ENCODE measurements at places on chromosomes 5 and 9. TPM values are rescaled to one million over a fixed set of nuclear protein-coding genes. Genes with fewer than 3 reads are reported as not detected.

- peak within 1 kb of the TSS; percentile 44 for H3K4me3 ChIP-seq
- peaks cover 29% of the 10 kb centered on the region for H3K27me3 ChIP-seq
- H3K36me3 ChIP-seq: no peaks in the 10 kb centered on the region
- DNase-seq: peak; percentile 36
Observed at GRCh38 chr5:38258319-38259061, at the start of gene EGFLAM. EGFLAM (plus strand) TSS chr5:38258559; CDS start chr5:38258755, 196 bp downstream.

GRCh38 chr5:94240993-94241651 is 377.3 kb downstream of the KIAA0825 start:
- H3K27ac ChIP-seq: peak overlapping the region; percentile 77
- no peaks in the 10 kb centered on the region for H3K27me3 ChIP-seq
- no peaks in the 10 kb centered on the region for H3K36me3 ChIP-seq
- DNase-seq: no peak
- peaks cover 61% of the 10 kb centered on the region for H3K4me1 ChIP-seq
- H3K4me3 ChIP-seq: no peak overlapping the region

DNA sequence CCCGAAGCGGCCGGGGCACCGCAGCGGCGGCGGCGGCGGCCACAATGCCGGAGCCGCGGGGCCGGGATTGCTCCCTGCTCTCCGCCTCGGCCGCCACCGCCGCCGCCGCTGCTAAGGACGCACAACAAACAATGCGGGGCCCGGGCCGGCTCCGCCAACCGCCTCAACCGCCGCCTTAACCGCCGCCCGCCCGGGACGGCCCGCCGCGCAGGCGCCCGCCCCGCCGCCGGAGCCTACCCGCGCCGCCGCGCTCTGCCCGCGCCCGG is 254 bp downstream of the STRBP start:
- H3K4me3 ChIP-seq: peak overlapping the region; percentile 67
- peaks cover 5% of the 10 kb centered on the region for H3K4me1 ChIP-seq
- H3K36me3 ChIP-seq: no peaks in the 10 kb centered on the region
- no peak overlapping the region for H3K27ac ChIP-seq
- peaks cover 10% of the 10 kb centered on the region for H3K27me3 ChIP-seq

DNA sequence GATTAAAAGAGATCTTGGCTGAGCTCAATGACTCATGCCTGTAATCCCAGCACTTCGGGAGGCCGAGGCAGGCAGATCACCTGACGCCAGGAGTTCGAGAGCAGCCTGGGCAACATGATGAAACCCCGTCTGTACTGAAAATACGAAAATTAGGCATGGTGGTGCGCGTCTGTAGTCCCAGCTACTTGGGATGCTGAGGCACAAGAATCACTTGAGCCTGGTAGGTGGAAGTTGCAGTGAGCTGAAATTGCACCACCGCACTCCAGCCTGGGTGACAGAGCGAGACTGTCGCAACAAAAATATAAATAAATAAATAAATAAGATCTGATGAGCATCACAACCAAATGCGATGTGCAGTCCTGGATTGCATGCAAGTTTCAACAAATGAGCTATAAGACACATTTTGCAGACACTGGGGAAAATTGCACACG is 8.7 kb upstream of the ENG start:
- DNase-seq: no peak
- peaks cover 11% of the 10 kb centered on the region for H3K4me1 ChIP-seq
- H3K4me3 ChIP-seq: no peak overlapping the region
- no peak overlapping the region for H3K27ac ChIP-seq
- no peaks in the 10 kb centered on the region for H3K27me3 ChIP-seq
- peaks cover 3% of the 10 kb centered on the region for H3K36me3 ChIP-seq

Gene SHOC1
- total RNA-seq: not detected

Gene RNF183
- not detected for total RNA-seq

Gene PCDHA9
- under 0.01 TPM for total RNA-seq
